Right lung (tissue), 10 donors: ENCODE measurements at places on chromosomes 12 and 14.

- DNase-seq, result no peak
Measured at GRCh38 chr14:52607061-52607460, 54.4 kb downstream of the GPR137C start.

- no peak for DNase-seq
Measured at GRCh38 chr12:90828621-90829020, 126.4 kb downstream of the CCER1 start.

DNA sequence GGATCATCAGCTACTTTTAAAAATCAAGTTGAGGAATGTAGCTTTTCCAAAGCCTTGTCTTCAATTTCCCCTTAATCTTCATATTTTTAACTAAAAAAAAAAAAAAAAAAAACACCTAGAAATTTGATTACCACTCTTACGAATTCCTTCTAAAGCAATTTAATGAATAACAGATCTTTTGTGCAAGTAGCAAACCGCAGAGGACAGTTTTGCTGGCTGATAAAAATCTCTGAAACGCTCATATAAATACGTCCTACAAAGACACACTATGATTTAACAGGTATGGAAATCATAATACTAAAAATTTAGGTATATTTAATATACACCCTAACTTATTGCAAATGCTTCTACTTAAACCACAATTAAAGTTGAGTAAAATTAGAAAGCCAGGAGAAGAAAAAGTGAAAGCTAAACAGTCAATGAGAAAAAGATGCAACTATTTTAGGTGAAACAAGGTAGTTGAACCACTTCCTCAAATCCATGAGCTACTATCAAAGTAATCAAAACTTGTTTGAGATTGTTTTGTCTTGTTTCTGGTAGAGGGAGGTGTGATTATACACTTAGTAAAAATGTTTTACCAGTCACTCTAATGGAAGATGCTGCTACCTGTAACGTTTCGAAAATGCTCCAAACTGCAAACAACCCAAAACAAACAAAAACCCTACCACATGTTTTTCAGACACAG is 2.2 kb downstream of the PAWR start:
- no peak for DNase-seq

GRCh38 chr12:92478692-92479091 is 224.1 kb upstream of the PLEKHG7 start:
- no peak for DNase-seq
